ENCODE measurements at places on chromosomes 6 and 20. TPM values are rescaled to one million over a fixed set of nuclear protein-coding genes. Genes with fewer than 3 reads are reported as not detected.
A peak's percentile ranks its signal among the peaks of the same experiment; 100 is the strongest.

- DNase-seq: peak; percentile 67
- H3K4me1 ChIP-seq: peaks cover 18% of the 10 kb centered on the region
- H3K36me3 ChIP-seq: peaks cover 9% of the 10 kb centered on the region
- H3K4me3 ChIP-seq: peak overlapping the region; percentile 81
- peak overlapping the region; percentile 63 for H3K27ac ChIP-seq
Observed at GRCh38 chr20:62143957-62144825, 622 bp downstream of the SS18L1 start.

SLC4A11 gene
- total RNA-seq: 2.6 TPM

DNA sequence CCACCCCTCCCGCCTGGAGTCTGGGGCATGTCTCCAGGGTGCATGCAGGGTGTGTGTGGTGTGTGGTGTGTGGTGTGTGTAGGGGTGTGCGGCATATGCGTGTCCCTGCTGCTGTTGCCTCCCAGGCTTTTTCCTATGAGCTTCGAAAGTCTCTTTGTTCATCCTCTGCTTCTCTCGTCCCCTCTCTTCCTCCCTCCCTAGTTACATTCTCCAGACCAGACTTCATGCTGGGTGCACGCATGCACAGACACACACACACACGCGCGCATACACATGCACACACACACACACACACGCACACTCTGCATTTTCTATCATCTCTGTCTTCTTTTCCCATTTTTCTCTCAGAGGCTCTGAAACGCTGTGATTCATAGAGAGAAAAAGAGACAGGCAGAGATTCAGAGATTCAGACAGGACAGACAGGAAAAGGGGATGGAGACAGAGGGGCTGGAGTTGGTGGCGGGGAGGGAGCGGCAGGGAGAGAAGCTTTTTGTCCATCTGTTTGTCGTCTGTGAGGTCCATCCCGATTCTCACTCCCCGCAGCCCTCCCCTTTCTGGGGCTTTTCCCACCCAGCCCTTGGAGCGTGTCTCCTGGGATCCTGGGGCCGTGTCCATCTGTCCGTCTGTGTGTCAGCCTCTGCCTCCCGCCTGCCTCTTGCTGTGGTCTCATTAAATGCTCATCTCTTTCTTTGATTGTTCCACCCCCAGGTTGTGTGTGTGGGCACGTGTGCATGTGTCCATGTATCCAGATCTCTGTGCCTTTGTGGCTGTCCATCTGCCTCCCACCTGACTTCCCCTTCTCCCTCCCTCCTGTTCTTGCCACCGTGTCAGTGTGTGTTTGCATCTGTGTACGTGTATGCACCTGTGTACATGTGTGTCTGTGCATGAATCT lies 62.6 kb downstream of the SRC start:
- H3K4me1 ChIP-seq: no peaks in the 10 kb centered on the region
- DNase-seq: no peak
- H3K36me3 ChIP-seq: no peaks in the 10 kb centered on the region
- H3K4me3 ChIP-seq: no peak overlapping the region

- H3K27me3 ChIP-seq: no peaks in the 10 kb centered on the region
- H3K4me3 ChIP-seq: no peak overlapping the region
- H3K36me3 ChIP-seq: no peaks in the 10 kb centered on the region
Observed at GRCh38 chr20:24491041-24491756, 21.8 kb downstream of the SYNDIG1 start.

All from colonic mucosa (tissue), 4 donors.